ENCODE measurements at places on chromosomes 11 and 22. TPM values are rescaled to one million over a fixed set of nuclear protein-coding genes. Genes with fewer than 3 reads are reported as not detected.

OR52N4 gene
- total RNA-seq, result not detected

DEUP1 gene
- total RNA-seq, result not detected

CDC42BPG gene
- 1.7 TPM for total RNA-seq

ATP5MG gene
- total RNA-seq, result 201 TPM

ATXN10 gene
- 103 TPM for total RNA-seq

ST14 gene
- 0.30 TPM for total RNA-seq

FRMD8 gene
- total RNA-seq, result 47.9 TPM

KCTD14 gene
- total RNA-seq, result 2.0 TPM

AIFM3 gene
- 1.5 TPM for total RNA-seq

SLC22A6 gene
- not detected for total RNA-seq

MMP8 gene
- not detected for total RNA-seq

RBMXL2 gene
- total RNA-seq, result not detected

F2 gene
- total RNA-seq, result 2.2 TPM

OR2AT4 gene
- not detected for total RNA-seq

HBD gene
- not detected for total RNA-seq

TNNT3 gene
- 0.14 TPM for total RNA-seq

CENPM gene
- 37.5 TPM for total RNA-seq

SHANK2 gene
- total RNA-seq, result 6.3 TPM

CHST1 gene
- 2.3 TPM for total RNA-seq

CASP12 gene
- not detected for total RNA-seq

OR51I1 gene
- not detected for total RNA-seq

VPS11 gene
- total RNA-seq, result 11.8 TPM

VSIG10L2 gene
- not detected for total RNA-seq

SLC43A1 gene
- 2.7 TPM for total RNA-seq
